ENCODE measurements at places on chromosomes 12 and 14. TPM values are rescaled to one million over a fixed set of nuclear protein-coding genes. Genes with fewer than 3 reads are reported as not detected.

DNA sequence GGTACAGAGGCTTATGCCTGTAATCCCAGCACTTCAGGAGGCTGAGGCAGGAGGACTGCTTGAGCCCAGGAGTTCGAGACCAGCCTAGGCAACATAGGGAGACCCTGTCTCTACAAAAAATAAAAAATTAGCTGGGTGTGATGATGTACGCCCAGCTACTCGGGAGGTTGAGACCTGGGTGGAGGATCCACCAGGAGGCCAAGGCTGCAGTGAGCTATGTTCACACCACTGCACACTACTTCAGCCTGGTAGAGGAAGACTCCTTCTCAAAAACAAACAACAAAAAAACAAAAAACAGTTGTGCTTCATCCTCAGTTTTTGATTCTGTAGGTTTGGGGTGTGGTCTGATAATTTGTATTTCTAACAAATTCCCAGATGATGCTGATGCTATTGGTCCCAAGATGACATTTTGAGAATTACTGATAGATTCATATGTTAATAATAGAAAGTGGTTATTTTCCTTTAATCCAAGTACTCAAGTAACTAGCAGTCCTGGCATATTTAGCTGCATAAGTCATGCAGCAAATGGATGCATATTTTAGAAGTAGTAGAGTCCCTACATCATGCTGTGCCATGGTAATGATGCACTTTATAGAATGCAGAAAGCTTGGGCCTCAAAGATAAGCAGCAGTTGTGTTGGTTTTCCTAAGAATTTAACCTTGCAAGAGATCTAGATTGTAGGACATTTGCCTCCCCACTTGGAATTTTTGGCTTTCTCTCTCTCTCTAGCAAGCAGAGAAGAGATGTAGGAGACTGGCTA, 76.1 kb upstream of the PAWR start:
- DNase-seq, result no peak

The PYM1 gene
- total RNA-seq, result 44.5 TPM

DNA sequence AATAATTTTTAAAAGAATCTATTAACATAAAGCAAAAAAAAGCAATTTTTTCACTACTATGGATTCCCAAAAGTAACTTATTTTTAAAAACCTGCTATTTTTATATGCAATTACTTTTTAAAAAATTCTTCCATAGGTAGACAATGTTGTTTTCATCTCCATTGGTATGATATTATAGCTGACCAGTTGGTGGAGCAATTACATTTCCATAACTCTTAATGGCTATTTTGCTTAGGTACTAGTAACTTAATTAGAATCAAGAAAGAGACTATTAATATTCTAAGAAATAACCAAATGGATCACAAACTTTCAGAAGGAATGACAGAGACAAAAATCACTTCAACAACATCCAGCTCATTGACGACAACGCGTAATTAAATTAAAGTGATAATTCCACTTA, 64.7 kb upstream of the PTCSC3 start:
- DNase-seq, result no peak

The LHX5 gene
- total RNA-seq, result 0.10 TPM

The TRHDE gene
- total RNA-seq, result 5.0 TPM

GRCh38 chr14:53126731-53127130, 26.4 kb downstream of the DDHD1 start:
- DNase-seq, result no peak

GRCh38 chr14:79294499-79294898, 916.8 kb downstream of the DIO2 start:
- DNase-seq, result no peak

The MUCL1 gene
- not detected for total RNA-seq

- no peak for DNase-seq
Observed at GRCh38 chr14:59566725-59567124, 9.9 kb downstream of the CCDC175 start.

- DNase-seq, result no peak
Observed at GRCh38 chr12:28574746-28575592, 384.7 kb downstream of the CCDC91 start.

- DNase-seq, result peak; percentile 87
Observed at GRCh38 chr14:102922490-102923200, at the start of gene AMN. Gene AMN, plus strand, starts transcription at chr14:102922663. Its CDS starts 26 bp downstream, at chr14:102922689.

DNA sequence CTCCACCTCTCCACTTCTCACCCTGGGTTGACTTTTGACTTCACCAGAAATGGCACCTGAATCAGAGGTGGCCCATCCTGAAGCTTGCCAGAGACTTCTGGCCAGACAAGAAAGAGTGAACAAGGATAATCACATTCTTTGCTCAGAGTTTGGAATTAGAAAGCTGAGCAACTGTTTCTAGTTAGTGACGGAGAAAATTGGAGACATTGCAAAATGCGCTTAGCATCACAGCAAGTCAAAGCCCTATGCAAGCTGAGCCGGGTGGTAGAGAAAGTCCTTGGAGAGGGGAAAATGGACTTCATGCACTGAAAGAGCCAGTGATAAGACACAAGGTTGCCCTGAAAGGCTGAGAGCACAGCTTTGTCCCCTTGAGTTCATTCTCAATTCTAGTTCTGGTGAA, 161.8 kb downstream of the PAH start:
- no peak for DNase-seq

DNA sequence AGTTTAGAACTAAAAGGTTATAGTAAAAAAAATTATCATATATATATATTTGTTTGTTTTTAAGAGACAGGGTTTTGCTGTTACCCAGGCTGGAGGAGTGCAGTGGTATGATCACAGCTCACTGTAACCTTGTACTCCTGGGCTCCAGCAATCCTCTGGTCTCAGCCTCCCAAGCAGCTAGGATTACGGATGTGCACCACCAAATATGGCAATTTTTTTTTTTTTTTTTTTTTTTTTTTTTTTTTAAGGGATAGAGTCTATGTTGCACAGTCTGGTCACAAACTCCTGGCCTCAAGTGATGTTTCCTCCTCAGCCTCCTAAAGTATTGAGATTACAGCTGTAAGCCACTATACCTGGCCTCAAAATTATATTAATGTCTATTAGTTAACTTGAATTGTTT, 48.7 kb downstream of the PAPLN start:
- no peak for DNase-seq

GRCh38 chr14:56211844-56212243, 93.6 kb downstream of the PELI2 start:
- DNase-seq, result no peak

All from hepatocyte (in vitro differentiated cells).